ENCODE measurements at places on chromosomes 1 and 21.

- no peak for DNase-seq
Measured at GRCh38 chr1:54013393-54014008, 4.5 kb downstream of the LDLRAD1 start.

DNA sequence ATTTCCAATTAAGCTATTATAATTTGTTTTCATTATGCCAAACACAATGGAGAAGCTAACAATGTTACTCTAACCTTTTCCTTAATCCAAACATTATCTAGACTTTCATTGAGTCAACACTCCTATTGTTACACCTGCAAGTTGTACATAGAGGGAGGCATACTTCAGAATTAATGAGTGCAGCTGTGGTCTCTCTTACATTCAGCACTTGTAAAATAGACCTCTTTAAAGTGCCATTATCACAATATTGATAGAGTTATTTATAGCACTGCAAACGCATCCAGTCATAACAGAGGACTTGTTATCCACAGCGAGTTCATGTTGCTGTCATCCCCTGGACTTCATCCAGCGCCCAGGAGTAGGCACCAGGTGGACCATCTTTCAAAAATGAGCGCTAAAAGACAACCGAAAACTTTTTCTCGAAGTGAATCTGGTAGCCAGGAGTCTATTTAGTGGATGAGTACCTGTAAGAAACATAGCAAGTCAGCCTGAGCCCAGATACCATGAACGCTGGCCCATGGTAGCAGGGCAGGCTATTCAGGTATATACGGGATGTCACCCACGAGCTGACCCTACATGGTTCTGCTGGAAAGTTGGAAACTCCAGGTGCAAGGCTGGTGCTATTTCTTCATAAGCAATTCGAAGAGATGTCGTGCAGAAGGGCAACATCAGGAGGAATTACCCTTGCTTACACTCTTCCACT is 70.6 kb upstream of the NFIA start:
- DNase-seq = no peak

DNA sequence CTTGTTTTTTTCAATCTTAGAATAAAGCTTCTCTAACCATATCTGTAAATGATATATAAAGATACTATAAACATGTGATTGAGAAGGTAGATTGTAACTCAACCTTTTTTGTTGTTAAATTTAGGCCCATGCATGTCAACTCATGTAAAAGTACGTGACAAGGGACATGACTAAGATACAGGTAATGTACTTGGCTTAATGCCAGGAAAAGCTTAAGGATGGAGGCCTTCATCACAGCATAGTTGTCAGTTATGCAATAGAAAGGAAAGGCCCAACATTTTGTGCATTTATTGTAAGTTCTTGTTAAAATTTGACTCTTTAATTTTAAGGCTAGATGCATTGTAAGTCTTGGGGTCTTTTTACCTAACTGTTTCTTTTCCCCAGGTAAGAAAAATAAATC is 305.1 kb downstream of the LTN1 start:
- DNase-seq = no peak

- DNase-seq = no peak
Measured at GRCh38 chr1:36109041-36109679, 15.9 kb downstream of the COL8A2 start.

- DNase-seq = no peak
Measured at GRCh38 chr1:192601143-192601542, 25.6 kb downstream of the RGS1 start.

GRCh38 chr1:69103213-69103612 is 464.5 kb upstream of the LRRC7 start:
- DNase-seq = no peak

DNA sequence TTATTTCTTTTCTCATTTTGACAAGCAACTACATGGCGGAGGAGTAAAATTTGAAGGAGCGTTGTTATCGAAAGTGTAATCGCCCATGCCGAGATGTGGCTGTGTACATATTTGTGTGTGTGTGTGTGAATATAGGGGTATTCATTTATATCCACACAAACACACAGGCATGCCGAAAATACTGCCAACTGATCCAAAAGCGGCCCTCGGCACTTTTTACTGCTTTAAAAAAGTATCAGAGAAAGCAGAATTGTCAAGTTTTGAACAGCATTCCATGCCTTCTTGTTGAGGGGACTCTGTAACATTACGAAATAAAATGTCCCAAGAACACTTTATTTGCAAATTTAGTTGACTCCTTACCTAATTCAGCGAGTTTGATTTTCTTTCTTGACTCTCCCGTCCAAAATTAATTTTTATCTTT is 1.1 kb downstream of the PBX1 start:
- no peak for DNase-seq

GRCh38 chr1:158212320-158212719 is 31.6 kb downstream of the CD1D start:
- no peak for DNase-seq
